HS-5 (cell line): ENCODE measurements at places on chromosomes 6 and 20.

DNA sequence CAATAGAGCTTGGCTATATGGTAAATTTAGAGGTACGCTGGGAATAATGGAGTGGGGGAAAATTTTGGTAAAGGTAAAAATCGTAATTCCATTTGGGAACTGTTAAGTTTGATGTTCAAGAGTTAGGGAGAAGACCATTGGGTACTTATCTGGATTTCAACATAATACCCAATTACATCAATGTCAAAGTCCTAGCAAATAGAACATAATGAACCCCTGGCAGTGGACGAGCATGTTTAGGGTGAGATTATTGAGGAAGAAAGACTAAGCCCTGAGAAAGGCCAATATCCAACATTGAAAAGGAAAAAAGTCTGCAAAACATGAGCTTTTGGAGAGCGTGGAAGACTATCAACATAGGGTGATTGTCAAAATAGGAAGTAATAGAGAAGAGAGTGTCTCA, 106.6 kb downstream of the TSHZ2 start:
- no peak for DNase-seq

GRCh38 chr6:112307707-112308106, 39.4 kb upstream of the RFPL4B start:
- DNase-seq: no peak

- DNase-seq: no peak
Measured at GRCh38 chr6:105745464-105746129, 340.5 kb upstream of the PRDM1 start.

DNA sequence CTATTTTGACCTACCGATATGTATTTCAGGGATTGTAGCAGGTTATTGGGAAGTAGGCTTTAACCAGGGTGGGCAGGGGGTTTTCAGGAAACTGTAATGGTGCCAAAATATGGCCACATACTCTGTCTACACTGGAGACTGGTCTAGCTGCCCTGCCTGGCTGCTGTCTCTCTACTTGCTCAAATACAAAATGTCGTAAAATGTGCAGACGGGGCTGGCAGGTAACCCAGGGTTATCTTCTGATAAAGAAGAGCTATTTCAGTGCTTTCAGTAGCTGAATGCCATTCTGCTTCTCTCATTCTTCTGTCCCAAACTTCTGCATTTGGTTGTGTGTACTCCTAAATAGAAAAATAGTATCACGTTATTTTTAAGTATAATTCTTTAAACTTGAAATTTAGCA, 616.2 kb downstream of the EPM2A start:
- no peak for DNase-seq

DNA sequence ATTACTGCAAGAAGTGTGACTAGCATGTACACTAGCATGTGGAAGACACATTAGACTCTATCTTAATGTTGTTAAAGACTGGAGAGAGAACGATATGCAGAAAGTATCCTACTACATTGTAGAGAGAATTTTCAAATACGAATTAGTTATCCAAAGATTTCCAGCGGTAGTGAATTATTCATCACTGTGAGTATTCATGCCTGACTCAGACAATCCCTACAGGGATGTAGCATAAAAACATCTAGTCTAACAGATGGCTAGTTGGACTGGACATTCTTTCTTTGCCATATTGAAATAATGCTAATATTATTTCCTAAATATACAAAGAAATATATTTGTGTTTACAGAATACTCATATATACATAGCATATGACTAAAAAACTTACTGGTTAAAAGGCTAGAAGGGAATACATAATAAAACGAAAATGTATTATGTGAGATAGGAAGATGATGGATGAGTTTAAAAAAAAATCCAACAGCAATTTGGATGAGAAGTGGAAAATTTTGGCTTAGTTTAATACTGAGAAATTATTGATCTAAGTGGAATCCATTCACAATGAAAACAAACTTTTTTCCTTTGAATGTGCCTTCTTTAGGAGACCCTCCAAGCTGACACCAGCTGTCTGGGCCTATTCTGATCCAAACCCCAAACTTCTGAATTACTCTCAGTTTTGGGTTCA, 580.7 kb downstream of the RFPL4B start:
- no peak for DNase-seq

- peak; percentile 80 for DNase-seq
Measured at GRCh38 chr6:24078200-24078599, 47.8 kb upstream of the NRSN1 start.

- DNase-seq: no peak
Measured at GRCh38 chr6:90230548-90231215, 66.0 kb downstream of the BACH2 start.

DNA sequence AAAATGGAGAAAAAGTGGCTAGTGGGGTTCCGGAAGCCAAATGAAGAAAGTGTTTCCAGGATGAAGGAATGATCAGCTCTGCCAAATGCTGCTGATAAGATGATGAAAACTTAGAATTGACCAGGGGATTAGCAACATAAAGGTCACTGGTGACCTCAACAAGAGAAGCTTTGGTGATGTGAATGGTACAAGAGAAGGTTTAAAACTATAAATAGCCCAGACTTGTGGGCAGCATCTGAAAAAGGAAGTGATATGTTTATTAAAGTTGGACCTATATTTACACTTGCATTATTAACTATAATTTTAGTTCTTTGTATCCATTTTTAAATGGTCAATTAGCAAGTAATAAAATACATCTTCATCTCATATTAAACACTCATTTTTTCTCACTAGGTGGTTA, 45.1 kb downstream of the CGA start:
- DNase-seq: no peak

DNA sequence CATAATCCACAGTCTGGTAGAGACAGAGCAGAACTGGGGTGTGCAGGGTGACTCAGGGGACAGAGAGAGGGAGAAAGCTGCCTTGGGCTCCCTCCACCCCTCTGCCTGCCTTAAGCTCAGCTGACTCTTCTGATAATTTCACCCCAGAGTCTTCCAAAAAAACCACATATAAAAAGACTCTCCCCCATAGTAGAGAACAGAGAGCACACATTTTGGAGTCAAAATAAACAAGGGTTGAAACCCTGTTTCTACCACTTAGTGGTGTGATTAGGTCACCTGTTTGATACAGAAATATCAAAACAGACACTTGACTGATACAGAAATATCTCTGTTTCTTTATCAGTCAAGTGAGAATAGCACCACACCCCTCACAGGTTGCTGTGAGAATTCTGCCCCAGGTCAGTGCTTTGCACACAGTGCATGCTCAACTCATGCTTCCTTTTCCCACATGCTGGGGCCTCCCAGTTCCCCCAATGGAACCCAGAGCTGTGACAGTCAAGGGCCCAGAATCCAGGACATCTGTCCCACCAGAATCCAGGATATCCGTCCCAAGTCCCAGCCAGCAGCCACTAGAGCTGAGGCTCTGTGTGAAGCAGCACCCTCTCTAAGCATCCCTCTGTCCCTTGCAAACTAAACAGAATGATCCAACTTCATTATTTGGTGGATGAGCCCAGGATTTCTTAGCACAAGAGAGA, 1.2 kb downstream of the TREML2 start:
- DNase-seq: no peak

DNA sequence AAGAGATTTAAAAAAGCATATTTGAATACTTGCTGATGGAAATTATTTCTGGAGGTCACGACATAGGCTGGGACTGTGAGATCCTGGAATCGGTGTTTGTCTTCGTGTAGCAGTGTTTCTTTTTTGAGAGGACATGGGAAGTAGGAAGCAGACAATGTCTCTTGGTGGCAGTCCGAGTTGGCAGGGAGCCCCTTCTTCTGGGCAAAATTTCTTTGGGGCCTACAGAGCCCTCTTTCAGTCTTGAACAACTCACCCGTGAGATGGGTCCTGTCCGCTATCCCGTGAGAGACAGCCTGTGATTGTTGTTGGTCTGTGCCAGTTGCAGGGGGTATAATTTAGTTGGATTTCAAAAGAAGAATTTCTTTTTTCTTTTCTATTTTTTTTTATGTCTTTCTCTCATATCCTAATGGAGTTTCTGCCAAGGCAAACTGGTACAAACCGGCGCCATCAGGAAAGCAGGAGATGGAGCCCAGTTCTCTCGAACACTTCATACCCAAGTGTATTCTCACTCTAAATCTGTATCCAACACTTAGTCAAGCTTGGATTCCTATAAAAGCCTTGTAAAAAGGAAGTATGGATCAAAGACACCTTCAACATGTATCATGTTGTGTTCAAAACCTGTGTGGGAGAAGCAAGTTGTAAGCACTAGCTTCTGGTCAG, 785.1 kb downstream of the MAFB start:
- no peak for DNase-seq

GRCh38 chr20:2800521-2801285, at the start of gene CPXM1:
CPXM1 (minus strand) TSS chr20:2800627; CDS start chr20:2800572, 55 bp downstream.
- DNase-seq: no peak

DNA sequence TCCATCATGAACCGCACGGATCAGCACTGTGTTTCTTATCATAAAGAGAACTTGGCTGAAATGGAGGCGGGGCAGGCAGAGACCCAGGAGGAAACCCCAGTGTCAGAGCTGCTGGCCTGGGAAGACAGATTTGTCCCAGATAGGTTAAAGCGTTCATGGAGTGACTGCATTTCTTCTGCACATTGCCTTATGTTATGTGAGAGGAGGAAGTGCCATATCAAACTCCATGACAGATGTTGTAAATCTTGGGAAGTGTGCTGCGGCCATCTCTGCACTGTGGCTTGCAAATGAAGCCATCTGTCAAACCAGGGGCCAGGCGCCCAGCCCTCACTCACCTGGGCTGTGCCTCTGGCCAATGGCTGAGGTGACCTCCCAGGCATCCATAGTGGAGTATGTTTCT, 163.0 kb downstream of the SLC24A3 start:
- no peak for DNase-seq

GRCh38 chr6:100768816-100769351, 112.2 kb downstream of the ASCC3 start:
- DNase-seq: no peak

DNA sequence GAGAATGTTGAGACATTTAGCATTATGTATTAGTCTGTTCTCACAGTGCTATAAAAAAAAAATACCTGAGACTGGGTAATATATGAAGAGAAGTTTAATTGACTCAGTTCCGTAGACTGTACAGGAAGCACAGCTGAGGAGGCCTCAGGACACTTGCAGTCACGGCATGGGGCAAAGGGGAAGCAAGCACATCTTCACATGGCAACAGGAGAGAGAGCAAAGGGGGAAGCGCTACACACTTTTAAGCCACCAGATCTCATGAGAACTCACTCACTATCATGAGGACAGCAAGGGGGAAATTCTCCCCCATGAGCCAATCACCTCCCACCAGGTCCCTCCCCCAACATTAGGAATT, 26.8 kb upstream of the TFAP2A start:
- no peak for DNase-seq

DNA sequence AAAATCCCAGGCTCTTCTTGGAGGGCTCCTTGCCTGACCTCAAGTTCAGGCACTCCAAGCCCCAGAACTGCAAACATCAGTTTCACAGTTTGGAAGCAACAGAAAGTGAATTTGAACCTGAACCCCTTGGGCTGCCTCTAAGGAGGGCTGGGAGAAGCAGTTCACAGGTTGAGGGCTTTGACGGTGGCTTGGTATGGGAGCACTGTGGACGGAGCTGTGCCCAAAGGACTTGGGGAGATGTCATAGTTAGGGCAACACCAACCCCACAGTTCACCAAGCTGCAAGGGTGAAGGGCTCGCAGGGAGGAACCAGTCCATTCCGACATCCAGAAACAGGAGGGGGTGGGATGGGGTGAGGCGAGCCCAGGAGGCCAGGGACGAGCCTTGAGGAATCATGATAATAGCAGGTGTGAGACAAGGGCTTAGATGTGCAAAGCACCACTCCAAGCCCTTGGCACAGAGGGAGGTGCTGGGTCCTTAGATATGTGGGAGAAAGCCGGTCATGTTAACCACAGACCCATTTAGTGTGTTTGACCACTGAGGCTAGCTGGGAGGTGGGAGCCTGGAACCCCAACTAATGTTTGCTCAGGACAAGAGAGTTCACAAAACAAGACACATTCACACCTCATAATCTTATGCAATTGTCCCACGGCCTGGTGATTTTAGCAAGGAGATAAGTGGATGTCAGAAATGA, 4.3 kb downstream of the CEBPB start:
- DNase-seq: no peak

GRCh38 chr6:121876721-121877120, 441.3 kb downstream of the GJA1 start:
- DNase-seq: no peak

- no peak for DNase-seq
Measured at GRCh38 chr6:116392132-116393013, 21.6 kb downstream of the DSE start.

DNA sequence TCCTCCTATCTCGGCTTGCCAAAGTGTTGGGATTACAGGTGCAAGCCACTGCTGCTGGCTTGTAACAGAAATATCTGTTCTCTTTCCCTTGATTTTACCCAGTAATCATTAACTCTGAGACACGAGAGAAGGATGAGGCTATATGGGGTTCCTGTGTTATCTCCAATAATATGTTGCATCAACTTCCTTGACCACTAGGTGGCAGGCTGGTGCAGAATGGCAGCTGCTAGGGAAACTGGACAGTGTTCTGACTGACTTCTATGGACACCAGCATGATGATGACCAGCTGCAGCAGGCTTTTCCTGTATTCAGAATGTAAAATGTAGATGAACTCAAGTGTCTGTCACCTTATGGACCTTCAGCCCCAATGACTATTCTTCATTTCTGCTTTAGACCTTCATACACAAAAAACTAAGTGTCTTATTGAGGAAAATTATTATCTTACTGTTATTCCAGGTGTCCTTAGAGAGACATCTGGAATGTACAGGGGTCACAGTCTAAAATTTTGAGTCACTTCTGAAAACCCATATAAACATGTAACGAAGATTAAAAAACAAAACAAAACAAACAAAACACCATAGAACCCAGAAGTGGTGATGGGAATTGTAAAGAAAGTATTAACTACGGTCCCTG, 20.4 kb upstream of the CD109 start:
- DNase-seq: no peak

DNA sequence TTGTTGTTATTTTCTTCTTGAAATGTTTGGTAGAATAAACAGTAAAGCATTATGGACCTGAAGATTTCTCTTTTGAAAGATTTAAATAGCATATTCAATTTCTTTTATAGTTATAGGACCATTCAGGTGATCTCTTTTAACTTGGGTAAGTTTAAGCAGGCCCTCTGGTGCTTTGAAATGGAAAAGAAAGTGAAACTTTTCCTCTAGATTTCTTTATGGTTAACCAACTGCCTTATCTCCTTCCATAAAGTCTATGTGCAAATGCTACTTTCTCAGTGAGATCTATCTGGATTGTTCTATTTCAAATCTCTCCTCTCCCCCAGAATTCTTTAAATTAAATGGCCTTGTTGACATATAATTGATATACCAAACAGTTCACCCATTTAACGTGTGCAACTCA, 54.0 kb downstream of the PHACTR2 start:
- no peak for DNase-seq

GRCh38 chr6:61809004-61809595, 476.9 kb downstream of the KHDRBS2 start:
- DNase-seq: peak; percentile 14

GRCh38 chr6:85015396-85015990, 251.1 kb upstream of the TBX18 start:
- DNase-seq: no peak

- DNase-seq: no peak
Measured at GRCh38 chr6:15232836-15233510, 12.9 kb upstream of the JARID2 start.

DNA sequence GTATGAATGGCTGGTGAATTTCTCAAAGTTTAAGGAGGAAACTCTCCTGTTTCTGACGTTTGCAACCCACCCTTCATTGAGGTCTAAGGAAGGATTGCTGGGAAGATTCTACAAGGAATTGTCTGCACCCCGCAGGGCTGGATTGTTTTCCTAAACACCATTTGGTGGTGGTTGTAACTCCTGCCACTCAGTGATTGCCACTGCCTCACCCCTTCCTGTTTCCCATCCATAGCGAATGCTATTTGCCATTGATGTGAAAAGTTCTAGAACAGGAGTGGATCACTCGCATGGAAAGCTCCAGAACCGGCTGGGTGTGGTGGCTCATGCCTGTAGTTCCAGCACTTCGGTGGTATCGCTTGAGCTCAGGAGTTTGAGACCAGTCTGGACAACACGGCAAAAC, 8.7 kb upstream of the DSP start:
- no peak for DNase-seq
